Ecto neural progenitor cell (in vitro differentiated cells): ENCODE measurements at places on chromosomes 12 and 14.

GRCh38 chr12:54189198-54189539 lies 384 bp upstream of the SMUG1 start:
- DNase-seq, result no peak

DNA sequence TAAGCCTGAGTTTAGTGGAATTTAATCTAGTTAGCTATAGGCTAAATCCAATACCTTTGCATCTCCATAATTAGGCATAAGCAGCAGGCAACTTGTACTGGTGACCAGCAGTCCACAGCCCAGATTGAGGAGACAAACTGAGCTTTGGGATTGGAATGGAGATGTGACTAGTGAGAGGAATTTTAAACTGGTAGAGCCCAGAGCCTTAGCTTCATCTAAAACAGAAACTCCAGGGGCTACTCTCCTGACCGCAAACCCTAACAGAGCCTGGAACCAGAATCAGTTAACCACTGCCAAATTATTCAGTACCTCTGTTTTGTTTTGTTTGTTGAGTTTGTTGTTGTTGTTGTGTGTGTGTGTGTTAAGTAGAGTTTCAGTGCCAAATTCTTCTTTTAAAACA lies 53.2 kb downstream of the TSPAN19 start:
- DNase-seq, result no peak

DNA sequence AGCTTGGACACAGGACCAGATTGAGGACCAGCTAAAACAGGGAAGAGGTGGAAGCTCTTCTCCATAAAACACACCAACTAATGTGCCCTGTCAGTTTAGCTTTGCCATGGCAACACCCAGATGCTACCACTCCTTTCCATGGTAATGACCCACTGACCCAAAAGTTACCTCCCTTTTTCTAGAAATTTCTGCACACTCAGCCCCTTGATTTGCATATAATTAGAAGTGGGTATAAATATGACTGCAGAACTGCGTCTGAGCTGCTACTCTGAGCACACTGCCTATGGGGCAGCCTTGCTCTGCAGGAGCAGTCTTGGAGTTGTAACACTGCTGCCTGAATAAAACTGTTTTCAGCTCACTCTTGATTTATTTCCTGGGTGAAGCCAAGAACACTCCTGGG lies 3.2 kb upstream of the TDG start:
- DNase-seq, result no peak

- no peak for DNase-seq
Measured at GRCh38 chr14:72916174-72916573, 10.1 kb upstream of the DCAF4 start.

DNA sequence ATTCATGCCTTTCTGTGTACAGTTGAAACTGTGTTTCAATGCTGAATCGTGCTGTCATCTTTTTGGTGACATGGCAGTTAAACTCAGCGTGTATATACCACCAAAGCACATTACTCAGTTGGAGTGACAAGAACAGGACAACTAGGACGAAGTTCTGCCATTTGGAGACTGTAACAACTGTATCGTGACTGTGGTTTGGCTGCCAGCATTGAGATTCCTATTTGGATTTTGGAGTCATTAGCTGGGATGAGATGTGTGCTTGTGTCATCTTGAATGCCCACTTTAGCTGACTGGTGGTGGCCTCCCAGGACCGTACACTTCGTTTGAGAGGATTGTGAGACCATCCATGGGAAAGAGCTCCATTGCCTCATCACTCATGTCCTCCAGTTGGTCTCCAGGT lies 42.9 kb downstream of the FBXL14 start:
- DNase-seq, result no peak

- no peak for DNase-seq
Measured at GRCh38 chr12:93166541-93167307, 211.0 kb upstream of the NUDT4 start.

GRCh38 chr12:87439990-87440827 lies 589.0 kb downstream of the C12orf50 start:
- no peak for DNase-seq

GRCh38 chr12:88241862-88242570 lies 99.9 kb downstream of the TMTC3 start:
- no peak for DNase-seq

DNA sequence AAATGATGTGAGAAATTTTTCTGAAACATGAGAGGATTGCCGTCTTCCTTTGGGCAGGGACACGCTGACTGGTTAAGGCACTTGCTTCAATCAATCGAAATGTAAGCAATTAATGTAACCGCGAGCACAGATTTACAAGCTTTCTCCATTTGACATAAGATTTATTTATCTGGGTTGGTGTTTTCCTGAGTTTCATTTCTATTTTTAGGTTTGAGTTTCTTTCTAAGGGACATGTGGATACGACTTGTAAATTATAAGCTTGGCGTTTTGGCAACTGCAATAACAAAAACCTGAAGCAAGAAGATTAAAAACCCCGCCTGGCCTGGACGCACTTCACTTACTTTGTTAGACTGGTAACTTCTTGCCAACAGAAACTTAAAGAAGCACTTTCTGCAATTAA lies 20.3 kb upstream of the SINHCAF start:
- DNase-seq, result no peak

DNA sequence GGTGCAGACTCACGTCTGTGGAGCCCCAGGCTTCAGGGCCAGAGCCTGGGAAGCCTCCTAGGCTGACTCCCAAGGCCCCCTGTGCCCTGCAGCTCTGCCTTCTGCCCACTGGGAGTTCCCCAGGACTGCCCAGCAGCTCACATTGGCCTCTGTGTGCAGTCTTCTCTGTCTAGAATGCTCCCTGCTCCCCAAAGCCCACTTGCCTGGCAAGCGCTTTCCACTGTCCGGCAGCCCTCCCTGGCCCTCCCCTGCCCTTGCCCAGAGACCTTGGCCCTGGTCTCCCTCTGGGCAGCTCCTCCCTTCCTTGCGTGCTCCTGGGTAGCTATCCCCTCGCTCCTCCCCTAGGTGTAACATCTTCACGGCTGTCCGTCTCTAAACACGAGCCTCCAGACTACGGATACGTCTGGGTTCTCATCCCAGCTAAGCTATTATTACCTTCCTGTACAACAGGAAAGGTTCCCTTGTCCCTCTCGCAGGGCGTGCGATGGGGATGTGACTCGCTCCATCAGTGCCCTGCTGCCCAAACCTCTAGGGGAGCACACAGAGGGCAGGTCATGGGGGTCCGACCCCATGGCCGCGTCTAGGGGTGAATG lies 325.5 kb upstream of the RTL1 start:
- DNase-seq, result peak; percentile 43

DNA sequence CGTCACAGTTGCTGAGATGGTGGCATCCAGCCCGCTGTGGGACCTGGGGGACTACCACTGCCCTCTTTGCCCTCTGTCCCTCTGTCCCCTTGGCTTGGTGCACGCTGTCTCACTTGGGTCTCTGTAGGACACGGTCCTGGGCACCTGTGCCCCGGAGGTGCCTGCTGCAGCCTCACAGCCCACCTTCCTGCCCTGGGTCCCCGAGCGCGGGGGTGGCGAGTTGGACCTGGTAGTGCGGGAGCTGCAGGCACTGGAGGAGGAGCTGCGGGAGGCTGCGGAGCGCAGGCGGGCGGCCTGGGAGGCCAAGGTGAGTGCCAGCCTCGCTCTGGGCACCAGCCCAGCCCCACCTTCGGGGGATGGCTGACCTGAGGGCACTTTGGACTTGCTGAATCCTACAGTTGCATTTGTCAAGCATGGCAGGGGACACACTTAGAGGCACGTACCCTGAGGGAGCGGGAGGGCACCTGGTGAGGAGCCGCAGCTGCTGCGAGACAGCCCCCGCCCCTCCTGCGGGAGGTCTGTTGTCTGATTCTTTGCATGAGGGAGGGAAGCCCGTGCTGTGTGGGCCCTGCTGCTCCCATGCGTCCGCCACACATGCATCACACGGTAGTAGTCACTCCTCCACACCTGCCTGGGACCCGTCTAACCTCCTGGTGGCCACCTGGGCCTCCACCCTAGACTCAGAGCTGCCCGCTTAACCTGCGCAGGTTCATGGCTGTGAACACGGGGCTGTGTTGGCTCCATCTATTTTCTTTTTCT lies 6.8 kb downstream of the TEDC1 start:
- no peak for DNase-seq

DNA sequence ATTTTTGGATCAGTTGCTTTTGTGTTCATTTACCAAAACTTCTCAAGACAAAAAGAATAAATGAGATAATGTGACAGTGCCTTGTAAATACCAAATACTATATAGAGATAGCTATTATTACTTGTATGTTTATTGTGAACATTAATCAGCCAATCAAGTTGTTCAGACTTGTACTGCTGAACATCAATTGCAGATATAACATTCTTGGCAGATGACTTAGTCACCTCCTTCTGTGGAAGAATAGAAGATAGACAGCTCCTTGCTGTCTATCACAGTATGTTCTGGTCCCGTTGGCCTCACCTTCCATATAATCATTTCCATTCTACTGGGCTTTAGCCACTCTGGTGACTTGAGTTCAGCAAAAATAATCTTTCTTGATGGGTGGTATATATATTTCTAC lies 30.1 kb downstream of the PSEN1 start:
- DNase-seq, result no peak

DNA sequence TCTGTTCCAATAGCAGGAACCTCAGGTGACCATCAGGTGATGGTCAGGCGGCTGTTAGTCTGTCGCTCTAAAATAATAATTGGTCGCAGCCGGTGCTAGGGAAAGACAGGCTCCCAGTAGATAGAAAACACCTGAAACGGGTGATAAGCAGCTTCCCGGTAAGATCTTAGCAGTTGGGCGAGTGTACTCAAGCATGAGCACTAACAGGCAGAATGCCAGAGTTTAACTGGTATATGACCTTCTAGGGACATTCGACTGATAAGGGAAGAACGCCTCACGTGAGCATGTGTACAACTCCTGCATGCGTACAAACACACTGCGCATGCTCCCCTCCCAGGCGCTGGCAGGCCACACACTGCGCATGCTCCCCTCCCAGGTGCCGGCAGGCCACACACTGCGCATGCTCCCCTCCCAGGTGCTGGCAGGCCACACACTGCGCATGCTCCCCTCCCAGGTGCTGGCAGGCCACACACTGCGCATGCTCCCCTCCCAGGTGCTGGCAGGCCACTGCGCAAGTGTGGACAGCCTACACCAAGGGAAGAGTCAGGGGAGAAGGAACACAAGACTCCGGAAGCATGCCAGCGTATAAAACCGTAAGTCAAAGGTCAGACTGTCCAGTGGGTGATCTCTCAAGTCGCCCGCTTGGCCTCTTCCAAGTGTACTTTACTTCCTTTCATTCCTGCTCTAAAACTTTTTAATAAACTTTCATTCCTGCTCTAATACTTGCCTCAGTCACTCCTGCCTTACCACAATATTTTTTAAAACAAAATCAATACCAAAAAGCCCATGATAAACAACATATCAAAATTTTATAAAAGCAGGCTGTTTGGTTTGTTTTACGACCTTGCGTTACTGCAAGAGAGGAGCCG lies 24.5 kb downstream of the GPRC5D start:
- DNase-seq, result no peak

DNA sequence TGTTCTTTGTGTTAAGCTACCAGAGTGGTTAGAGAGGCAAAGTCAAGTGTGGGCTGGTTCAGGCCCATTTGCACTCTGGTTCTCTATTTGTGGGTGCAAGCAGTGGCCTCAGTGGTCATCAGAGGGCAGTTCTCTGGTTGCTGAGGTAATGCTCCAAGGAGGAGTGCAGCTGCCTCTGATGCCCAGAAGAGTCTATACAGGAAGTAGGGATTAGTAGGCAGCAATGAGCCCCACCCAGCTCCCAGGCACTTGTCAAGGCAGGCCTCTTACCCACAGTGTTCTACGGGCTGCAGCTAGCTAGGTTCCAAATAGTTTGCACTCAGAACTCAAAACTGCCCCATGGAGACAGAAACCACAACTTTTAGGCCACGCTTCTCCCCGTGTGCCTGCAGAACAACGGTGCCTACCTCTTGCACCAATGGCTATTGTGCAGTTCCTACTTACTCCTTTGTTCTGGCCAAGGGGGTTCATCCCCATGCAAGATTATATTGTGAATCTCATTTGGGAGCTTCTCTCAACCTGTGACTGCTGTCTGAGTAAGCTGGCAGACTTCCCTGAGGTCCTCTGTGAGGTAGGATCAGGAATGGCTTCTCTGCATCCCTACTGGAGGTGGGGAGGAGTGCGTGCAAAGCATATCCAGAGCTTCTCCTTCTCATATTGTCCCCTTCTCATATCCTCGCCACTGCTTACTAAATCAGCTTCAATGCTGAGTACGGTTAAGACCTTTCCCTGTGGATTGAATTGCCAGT lies 410.3 kb upstream of the LMO3 start:
- no peak for DNase-seq

DNA sequence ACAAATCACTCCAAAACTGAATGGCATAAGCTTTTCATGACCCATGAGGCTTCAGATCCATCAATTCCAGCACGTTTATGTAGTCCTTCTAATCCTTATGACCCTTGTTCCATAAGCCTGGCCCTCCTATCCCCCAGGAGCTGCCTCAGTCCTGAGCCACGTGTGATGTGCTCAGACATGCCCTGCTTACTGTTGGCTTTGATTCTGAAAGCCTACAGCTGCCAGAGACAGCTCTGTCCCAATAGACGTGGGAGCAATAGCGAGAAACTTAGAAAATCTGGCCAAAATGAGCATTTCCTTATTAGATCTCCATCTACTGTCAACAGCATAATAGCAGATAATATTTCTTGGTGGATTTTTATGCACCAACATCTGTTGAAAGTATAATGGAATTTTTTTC lies 33.2 kb downstream of the DUSP6 start:
- DNase-seq, result no peak

- no peak for DNase-seq
Measured at GRCh38 chr14:70871863-70872677, 35.2 kb upstream of the PCNX1 start.

DNA sequence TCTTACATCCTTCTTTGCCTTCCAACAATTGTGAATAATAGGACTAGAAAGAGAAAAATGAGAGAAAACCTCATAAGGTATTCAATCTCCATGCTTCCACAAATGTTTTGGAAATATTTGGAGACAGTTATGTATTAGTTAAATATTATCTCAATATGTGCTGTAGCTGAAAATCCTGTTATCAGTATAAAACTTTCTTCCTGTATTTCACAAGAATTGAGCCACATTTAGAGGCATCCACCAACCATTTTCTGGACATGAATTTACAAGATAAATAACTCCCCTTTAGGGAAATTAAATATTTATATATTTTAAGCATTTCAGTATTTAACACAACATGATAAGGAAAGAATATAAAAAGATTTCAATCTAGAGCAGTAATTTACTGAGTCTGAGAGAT lies 200.3 kb downstream of the GPHN start:
- DNase-seq, result no peak

- no peak for DNase-seq
Measured at GRCh38 chr12:88393017-88393767, 187.1 kb downstream of the KITLG start.

GRCh38 chr12:101563212-101563611 lies 31.6 kb upstream of the MYBPC1 start:
- DNase-seq, result no peak

DNA sequence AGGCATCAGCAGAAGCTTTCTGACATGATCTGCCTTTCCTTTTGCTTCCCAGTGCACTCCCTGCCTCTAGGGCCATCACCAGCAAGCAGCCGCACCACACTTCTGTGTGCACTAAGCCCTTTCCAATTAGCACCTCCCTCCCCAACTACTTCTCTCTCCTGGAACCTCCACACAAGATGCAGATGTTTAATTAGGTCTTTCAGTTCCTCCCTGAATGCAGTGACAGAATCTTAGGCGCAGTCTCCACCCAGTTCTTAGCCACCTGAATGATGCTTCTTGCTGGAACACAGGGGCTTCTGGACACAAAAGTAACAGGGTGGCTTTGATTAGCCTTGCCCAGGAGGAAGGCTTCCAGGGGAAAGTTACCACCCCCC lies 32.9 kb downstream of the NIN start:
- DNase-seq, result no peak
